Upper lobe of right lung (tissue), 1 donor: ENCODE measurements at places on chromosomes 3 and 15. TPM values are rescaled to one million over a fixed set of nuclear protein-coding genes. Genes with fewer than 3 reads are reported as not detected.

The MCF2L2 gene
- 1.2 TPM for total RNA-seq

- H3K27ac ChIP-seq: peak overlapping the region; percentile 58
- H3K27me3 ChIP-seq: no peaks in the 10 kb centered on the region
- DNase-seq: no peak
- H3K36me3 ChIP-seq: peaks cover 91% of the 10 kb centered on the region
These were observed 70.3 kb downstream of the TGFBR2 start for GRCh38 chr3:30676424-30677346.

The SEC22C gene
- total RNA-seq: 48.6 TPM

GRCh38 chr3:15064299-15064834 lies 748 bp downstream of the MRPS25 start:
- no peaks in the 10 kb centered on the region for H3K27me3 ChIP-seq
- DNase-seq: no peak
- H3K4me1 ChIP-seq: peaks cover 14% of the 10 kb centered on the region
- peak overlapping the region; percentile 88 for H3K27ac ChIP-seq
- H3K4me3 ChIP-seq: peak overlapping the region; percentile 84

DNA sequence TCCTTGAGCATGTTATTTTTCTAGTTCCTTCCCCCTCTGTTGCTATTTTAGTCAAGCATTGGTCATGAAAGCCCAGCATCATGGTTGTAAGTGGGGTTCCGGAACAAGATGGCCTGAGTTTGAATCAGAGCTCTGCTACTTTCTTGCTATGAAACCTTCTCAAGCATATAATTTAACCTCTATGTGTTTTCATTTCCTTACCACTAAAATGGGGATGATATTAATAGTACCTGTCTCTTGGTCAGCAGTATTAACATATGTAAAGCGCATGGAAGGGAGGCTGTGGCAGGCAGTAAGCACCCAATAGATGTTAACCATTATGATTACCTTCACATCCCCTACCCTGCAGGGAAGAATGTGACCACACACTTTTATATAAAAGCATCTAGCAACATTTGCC lies 14.3 kb upstream of the SPRED1 start:
- H3K4me1 ChIP-seq: peaks cover 3% of the 10 kb centered on the region
- H3K27ac ChIP-seq: no peak overlapping the region
- no peak overlapping the region for H3K4me3 ChIP-seq

The PPP2R3A gene
- total RNA-seq: 7.4 TPM

The BTLA gene
- total RNA-seq: 0.78 TPM

- no peak for DNase-seq
- no peak overlapping the region for H3K27ac ChIP-seq
- H3K4me1 ChIP-seq: no peaks in the 10 kb centered on the region
- H3K4me3 ChIP-seq: no peak overlapping the region
These were observed 346.2 kb downstream of the NTRK3 start for GRCh38 chr15:87910301-87910700.
